Neural crest cell (in vitro differentiated cells): ENCODE measurements at places on chromosomes 3 and 15.

DNA sequence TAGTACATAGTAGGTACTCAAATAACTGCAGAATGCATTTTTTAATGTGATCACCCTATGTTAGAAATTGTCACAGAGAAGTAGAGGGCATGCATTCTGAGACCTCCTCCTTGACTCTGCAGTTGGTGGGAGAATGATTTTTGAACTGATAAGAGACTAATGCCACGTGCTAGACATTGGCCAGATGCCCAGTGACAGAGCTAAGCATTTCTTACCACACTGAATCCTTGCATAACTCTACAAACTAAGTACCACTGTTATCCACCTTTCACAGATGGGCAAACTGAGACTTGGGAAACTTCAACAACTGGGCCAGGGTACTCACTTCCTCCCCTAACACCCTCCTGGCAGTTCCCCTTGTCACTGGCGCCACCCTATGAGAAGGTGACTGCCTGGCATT, 33.5 kb upstream of the SPATA12 start:
- H3K4me1 ChIP-seq, result no peaks in the 10 kb centered on the region
- DNase-seq, result no peak

- H3K36me3 ChIP-seq, result peaks cover 7% of the 10 kb centered on the region
- no peak for DNase-seq
- H3K27me3 ChIP-seq, result peaks cover 7% of the 10 kb centered on the region
- no peak overlapping the region for H3K4me3 ChIP-seq
- peak overlapping the region; percentile 84 for H3K27ac ChIP-seq
Measured at GRCh38 chr3:38453913-38454177, 155 bp downstream of the ACVR2B start.

DNA sequence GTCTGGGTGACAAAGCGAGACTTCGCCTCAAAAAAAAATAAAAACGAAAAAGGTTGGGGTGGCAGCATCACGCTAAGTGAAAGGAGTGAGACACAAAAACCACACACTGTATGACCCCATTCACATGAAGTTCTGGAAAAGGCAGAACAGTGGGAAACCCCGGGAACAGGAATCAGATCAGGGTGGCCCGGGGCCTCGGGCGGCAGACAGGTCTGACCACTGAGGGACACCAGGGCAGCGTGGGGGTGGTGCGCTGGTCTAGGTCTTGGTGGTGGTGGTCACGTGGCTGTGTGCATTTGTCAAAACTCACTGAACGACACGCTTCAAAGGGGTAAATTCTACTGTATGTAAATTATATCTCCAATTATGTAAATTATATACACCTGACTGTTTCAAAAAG, 79.7 kb upstream of the PRR20G start:
- peaks cover 5% of the 10 kb centered on the region for H3K27me3 ChIP-seq
- no peak for DNase-seq
- no peak overlapping the region for H3K4me3 ChIP-seq
- no peaks in the 10 kb centered on the region for H3K36me3 ChIP-seq
- peaks cover 17% of the 10 kb centered on the region for H3K4me1 ChIP-seq

GRCh38 chr3:45100981-45101407, 45.2 kb downstream of the CDCP1 start:
- H3K36me3 ChIP-seq, result no peaks in the 10 kb centered on the region
- no peak overlapping the region for H3K4me3 ChIP-seq
- no peak for DNase-seq
- no peak overlapping the region for H3K27ac ChIP-seq
- peaks cover 17% of the 10 kb centered on the region for H3K27me3 ChIP-seq

DNA sequence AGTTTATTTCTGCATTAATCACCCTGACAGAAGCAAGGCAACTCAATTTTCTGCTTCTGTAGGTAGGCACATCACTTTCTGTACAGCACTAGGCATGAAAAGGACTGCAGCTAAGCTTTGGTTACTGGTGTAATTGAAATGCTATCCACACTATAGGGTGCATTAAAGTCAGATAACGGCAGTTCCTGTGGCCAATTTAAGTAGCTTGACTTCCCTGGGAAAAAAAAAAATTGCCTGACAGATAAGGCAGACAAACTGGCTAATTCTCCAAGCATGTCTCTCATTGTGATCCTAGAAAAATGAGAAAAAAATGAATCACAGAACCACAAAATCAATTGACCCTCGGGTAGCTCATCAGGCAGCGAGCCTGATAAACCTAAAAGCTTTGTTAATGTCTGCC, 151.4 kb downstream of the MEIS2 start:
- no peaks in the 10 kb centered on the region for H3K27me3 ChIP-seq
- peaks cover 2% of the 10 kb centered on the region for H3K36me3 ChIP-seq
- no peak for DNase-seq
- no peak overlapping the region for H3K27ac ChIP-seq
- H3K4me1 ChIP-seq, result peaks cover 63% of the 10 kb centered on the region

DNA sequence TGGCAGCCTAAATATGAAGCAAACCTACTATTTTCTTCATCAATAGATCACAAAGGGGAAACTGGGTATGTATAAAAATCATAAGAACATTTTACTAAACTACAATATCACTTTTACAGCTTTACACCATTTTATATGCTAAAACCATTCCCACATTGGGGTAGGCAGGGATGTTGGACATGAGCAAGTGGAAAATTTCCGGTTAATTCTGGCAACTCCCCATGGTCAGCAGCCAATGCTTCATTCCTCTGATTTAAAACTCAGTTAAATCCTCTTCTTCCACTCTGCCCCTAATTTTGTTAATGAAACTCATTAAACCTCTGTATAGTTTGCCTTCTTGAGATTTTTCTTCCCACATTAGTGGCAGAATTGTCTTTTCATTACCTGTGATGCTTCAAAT, 552.5 kb upstream of the NECTIN3 start:
- H3K4me3 ChIP-seq, result no peak overlapping the region
- no peaks in the 10 kb centered on the region for H3K4me1 ChIP-seq
- H3K27ac ChIP-seq, result no peak overlapping the region
- H3K36me3 ChIP-seq, result no peaks in the 10 kb centered on the region
- no peaks in the 10 kb centered on the region for H3K27me3 ChIP-seq
- DNase-seq, result no peak

DNA sequence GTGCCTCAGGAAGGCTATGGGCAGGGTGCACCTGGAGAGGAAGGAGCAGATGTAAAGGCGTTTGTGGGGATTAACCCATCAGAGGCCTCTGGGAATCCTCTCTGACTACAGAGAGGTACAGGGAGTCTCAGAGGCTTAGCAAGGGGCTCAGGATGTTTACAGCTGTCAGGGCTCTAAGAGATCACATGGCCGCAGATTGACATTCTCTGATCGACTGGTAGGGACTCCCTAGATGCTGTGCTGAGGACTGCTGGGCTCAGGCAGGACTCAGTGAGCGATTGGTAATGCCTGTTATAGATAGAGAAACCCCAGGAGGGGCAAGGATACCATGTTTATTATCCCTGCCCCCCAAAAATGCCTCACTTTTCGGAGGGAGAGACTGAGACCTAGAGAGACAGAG, 103.5 kb downstream of the CORO2B start:
- no peaks in the 10 kb centered on the region for H3K36me3 ChIP-seq
- peaks cover 7% of the 10 kb centered on the region for H3K4me1 ChIP-seq
- DNase-seq, result no peak
- peak overlapping the region; percentile 12 for H3K27ac ChIP-seq
- H3K4me3 ChIP-seq, result no peak overlapping the region
- no peaks in the 10 kb centered on the region for H3K27me3 ChIP-seq

- H3K4me1 ChIP-seq, result peaks cover 5% of the 10 kb centered on the region
- DNase-seq, result peak; percentile 31
- peak overlapping the region; percentile 34 for H3K4me3 ChIP-seq
- H3K36me3 ChIP-seq, result no peaks in the 10 kb centered on the region
Measured at GRCh38 chr15:40252438-40253166, 13.7 kb downstream of the PAK6 start.

GRCh38 chr3:8600457-8600856, 44.1 kb downstream of the SSUH2 start:
- H3K27me3 ChIP-seq, result no peaks in the 10 kb centered on the region
- no peak overlapping the region for H3K4me3 ChIP-seq
- DNase-seq, result no peak
- no peak overlapping the region for H3K27ac ChIP-seq
- peaks cover 9% of the 10 kb centered on the region for H3K4me1 ChIP-seq
- peaks cover 6% of the 10 kb centered on the region for H3K36me3 ChIP-seq

DNA sequence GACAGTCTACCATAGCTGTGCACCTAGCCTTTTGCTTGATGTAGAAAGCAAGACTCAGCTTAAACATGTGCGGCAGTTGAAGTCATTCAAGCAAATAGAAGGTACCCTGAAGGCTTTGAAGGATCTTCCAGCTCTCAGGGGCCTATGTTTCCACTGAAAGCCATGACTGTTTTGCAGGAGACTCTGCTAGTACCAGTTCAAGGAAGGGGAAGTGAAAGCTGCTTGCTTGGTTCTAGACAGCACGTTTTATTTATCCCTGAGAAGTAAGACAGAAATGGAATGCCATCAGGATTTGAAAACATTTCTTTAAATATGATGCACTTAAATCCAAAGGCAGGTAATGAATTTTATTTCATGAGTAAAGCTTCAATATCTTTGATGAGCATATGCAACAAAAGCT, 311.4 kb downstream of the PDCD6IP start:
- H3K27ac ChIP-seq, result no peak overlapping the region
- no peak overlapping the region for H3K4me3 ChIP-seq
- DNase-seq, result no peak
- no peaks in the 10 kb centered on the region for H3K27me3 ChIP-seq
- H3K36me3 ChIP-seq, result no peaks in the 10 kb centered on the region

DNA sequence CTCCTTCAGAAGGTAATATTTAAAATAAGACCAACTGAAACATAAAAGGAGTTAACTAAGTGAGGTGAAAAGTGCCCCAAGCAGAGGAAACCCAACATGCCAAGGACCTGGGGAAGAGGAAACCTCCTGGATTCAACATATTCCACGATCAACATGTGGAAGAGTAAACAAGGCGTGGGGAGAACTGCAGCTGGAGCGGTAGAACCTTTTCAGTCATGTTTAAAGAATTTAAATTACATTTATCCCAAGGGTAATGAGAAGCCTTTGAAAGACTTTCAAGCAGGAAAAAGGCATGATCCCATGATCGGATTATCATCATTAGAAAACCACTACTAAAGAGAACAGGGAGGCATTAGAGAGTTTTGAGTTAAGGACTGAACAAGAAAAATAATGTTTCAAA, 330.7 kb downstream of the FHIT start:
- no peaks in the 10 kb centered on the region for H3K4me1 ChIP-seq
- DNase-seq, result no peak
- H3K27ac ChIP-seq, result no peak overlapping the region
- H3K27me3 ChIP-seq, result no peaks in the 10 kb centered on the region

DNA sequence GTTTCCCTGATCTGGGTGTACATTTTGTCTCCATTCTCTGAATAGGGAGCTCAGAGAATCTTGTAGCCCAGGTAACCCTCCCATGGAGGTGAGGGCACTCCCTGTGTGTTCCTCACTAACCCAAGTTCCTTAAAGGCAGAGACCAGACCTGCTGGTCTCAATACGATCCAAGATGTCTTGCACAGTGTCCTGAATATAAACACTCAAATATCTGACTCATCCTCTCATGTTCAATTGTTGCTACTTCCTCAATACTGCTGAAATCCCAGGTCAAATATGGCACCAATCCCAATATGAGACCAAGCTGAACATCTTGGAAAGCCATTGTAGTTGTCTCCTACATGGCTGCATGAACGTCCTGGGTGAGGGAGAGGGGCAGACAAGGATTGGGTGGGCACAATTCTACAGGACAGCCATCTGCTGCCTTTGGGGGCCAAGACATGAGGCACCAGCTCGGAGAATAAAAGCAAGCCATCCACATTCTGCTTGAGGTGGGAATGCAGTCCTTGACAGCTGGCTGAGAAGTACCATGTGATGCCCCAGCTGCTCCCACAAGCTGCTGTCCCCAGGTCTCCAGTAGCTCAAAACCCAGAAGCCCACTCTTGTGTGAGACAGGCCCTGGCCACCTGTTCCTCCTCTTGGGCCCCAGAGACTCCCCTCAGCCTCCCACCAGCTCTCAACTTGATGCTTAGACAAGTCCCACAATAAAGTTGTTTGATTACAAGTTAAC, 18.2 kb downstream of the TBC1D2B start:
- peaks cover 23% of the 10 kb centered on the region for H3K4me1 ChIP-seq
- H3K4me3 ChIP-seq, result no peak overlapping the region
- DNase-seq, result no peak
- H3K27ac ChIP-seq, result no peak overlapping the region
- H3K36me3 ChIP-seq, result no peaks in the 10 kb centered on the region

- H3K4me1 ChIP-seq, result peaks cover 33% of the 10 kb centered on the region
- DNase-seq, result no peak
- H3K27me3 ChIP-seq, result no peaks in the 10 kb centered on the region
- no peaks in the 10 kb centered on the region for H3K36me3 ChIP-seq
Measured at GRCh38 chr15:91694831-91695210, 158.7 kb upstream of the SLCO3A1 start.

DNA sequence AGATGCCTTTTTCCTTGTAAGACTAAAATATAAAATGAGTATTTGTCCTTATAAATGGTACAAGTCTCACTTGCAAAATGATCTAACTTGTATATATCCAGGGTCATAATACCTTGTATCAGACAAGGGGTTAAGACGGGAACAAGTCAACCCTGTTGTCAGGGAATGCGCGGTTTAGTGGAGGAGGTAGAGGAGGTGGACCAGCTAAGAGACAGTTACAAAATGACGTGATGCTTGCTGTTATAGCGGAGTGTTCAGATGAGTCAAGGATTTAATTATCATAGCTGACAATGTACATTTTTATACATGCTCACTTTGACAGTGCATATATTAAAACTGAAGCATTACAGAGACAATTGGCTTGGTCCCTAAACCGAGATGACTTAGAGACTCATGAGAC, 26.8 kb upstream of the KLHL25 start:
- H3K27ac ChIP-seq, result peak overlapping the region; percentile 15
- DNase-seq, result no peak

- DNase-seq, result no peak
- H3K4me1 ChIP-seq, result peaks cover 72% of the 10 kb centered on the region
- peak overlapping the region; percentile 59 for H3K4me3 ChIP-seq
- H3K27ac ChIP-seq, result peak overlapping the region; percentile 84
Measured at GRCh38 chr3:66395635-66396034, 105.2 kb downstream of the LRIG1 start.

- peaks cover 10% of the 10 kb centered on the region for H3K4me1 ChIP-seq
- H3K4me3 ChIP-seq, result peak overlapping the region; percentile 11
- no peak overlapping the region for H3K27ac ChIP-seq
- H3K36me3 ChIP-seq, result no peaks in the 10 kb centered on the region
Measured at GRCh38 chr15:44782516-44782915, 46.2 kb downstream of the TRIM69 start.

DNA sequence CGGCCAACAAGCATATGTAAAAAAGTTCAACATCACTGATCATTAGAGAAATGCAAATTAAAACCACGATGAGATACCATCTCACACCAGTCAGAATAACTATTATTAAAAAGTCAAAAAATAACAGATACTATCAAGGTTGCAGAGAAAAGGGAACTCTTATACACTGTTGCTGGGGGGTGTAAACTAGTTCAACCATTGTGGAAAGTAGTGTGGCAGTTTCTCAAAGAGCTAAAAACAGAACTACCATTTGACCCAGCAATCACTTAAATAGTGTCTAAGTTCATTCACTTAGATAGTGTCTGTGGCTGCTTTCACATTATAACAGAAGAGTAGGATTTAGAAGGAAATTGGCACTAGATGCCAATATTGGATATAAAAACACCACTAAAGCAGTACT, 49.7 kb downstream of the CGGBP1 start:
- no peaks in the 10 kb centered on the region for H3K27me3 ChIP-seq
- H3K36me3 ChIP-seq, result no peaks in the 10 kb centered on the region
- H3K4me3 ChIP-seq, result no peak overlapping the region
- H3K4me1 ChIP-seq, result no peaks in the 10 kb centered on the region
- no peak for DNase-seq
